Large intestine (tissue), 12 donors: ENCODE measurements at places on chromosomes 16 and 17. TPM values are rescaled to one million over a fixed set of nuclear protein-coding genes. Genes with fewer than 3 reads are reported as not detected.

- H3K4me1 ChIP-seq, result no peaks in the 10 kb centered on the region
- H3K27ac ChIP-seq, result no peak overlapping the region
- no peaks in the 10 kb centered on the region for H3K27me3 ChIP-seq
- peaks cover 2% of the 10 kb centered on the region for H3K36me3 ChIP-seq
- no peak for DNase-seq
These were observed 22.1 kb downstream of the COX10 start for GRCh38 chr17:14091367-14091766.

The TERB1 gene
- polyA plus RNA-seq, result 0.09 TPM

GRCh38 chr17:20996724-20997615, 45.8 kb downstream of the USP22 start:
- no peaks in the 10 kb centered on the region for H3K4me1 ChIP-seq
- peaks cover 23% of the 10 kb centered on the region for H3K36me3 ChIP-seq
- no peak overlapping the region for H3K27ac ChIP-seq

The NOG gene
- polyA plus RNA-seq, result 3.0 TPM

DNA sequence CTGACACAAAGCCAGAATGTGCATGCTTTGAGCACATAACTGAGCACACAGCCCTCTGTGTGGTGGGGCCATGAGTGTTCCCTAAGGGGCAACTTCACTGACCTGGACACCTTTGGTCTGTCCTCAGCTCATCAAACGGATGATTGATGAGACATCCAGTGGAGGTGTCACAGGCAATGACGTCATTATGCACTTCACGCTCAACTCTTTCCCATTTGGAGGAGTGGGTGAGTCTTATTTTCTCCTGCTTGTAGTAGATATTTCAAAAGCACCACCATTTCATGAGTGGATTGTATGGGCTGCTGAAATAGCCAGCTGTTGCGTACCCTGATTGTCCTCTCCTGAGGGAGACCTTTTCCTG, 16.2 kb downstream of the ALDH3A2 start:
- DNase-seq, result no peak
- H3K4me1 ChIP-seq, result no peaks in the 10 kb centered on the region
- no peaks in the 10 kb centered on the region for H3K27me3 ChIP-seq

DNA sequence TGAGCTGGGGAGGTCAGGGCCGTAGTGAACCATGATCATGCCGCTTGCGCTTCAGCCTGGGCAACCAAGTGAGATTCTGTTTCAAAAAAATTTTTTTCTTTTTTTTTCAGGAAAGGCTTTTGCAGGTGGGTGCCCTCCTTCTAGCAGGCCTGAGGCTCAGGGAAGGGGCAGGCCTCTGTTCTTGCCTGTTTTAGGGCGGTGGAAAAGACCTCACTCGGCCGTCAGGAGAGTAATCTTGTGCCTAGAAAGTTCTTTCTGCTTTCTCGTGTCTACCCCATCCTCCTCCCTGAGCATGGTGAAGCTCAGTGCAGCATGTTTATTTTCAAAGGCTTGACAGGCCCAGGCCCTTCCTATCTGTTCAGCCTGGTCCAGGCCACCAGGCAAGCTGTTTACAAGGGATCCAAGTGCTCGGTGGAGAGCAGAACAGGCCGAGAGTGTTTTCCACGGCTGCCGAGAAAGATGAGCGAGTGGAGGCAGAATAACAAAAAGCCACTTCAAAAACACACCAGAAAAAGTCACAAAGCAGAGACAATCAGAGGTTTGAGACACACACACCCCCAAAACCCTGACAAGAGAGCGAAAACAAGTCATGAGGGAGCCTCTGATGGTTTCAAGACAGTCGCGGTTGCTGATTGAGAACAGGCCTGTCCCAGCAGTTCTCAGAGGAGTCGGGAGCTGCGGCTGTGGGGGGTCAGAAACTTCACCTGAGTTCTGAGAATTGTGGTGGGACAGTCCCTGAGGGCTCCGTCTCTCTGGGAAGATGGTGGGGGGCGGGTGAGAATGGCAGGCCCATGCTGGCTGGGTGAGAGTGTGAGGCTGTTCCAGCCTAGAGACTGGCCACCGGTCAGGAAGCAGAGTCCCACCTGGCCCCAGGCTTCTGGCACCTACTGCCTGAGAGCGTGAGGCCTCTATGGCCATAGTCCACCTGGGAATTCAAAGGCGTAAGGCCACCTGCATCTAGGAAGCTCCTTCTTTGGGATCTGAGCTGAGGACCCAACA, 37.5 kb upstream of the CCR7 start:
- H3K27me3 ChIP-seq, result no peaks in the 10 kb centered on the region
- DNase-seq, result no peak

DNA sequence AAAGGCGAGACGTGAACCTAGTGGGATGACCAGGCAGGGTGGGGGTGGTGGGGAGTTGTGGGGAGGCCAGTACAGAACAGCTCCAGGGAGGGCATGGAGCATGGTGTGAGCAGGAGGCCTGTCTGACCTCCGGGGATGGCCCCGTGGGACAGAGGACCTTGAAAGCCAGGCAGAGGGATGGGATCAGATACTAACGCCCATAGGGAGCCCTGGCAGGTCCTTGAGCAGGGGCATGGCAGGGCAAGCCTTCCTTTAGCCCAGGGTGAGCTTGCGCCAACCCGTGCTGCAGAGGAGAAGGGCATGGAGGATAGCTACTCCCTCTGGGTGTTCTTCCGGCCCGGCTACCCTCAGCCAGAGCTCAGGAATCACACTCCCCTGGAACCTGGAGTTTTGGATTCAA, 35.3 kb downstream of the TMEM235 start:
- no peaks in the 10 kb centered on the region for H3K36me3 ChIP-seq
- H3K27ac ChIP-seq, result no peak overlapping the region
- H3K27me3 ChIP-seq, result no peaks in the 10 kb centered on the region

DNA sequence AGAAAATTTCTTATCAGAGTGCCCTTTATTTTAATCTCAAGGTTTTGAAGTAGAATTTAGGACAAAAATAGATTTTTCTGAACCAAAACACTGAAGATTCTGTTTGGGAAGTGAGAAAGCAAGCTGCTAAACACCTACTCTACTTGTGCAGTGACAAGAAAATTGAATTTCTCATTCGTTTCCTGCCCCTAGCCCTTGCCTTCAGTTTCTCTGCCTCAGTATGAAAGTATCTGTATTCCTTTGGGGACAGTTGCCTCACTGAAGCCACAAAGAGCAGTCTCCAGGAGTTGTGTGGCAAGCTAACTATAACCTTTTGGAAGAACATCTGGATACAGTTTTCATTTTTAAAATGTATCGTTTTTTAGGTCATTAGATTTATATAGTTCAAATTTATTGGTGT, 19.7 kb downstream of the MOSMO start:
- H3K4me1 ChIP-seq, result peaks cover 2% of the 10 kb centered on the region
- H3K27ac ChIP-seq, result no peak overlapping the region
- H3K27me3 ChIP-seq, result no peaks in the 10 kb centered on the region
